ENCODE measurements at places on chromosomes 5 and 9.

GRCh38 chr9:36486933-36487481, 85.7 kb upstream of the MELK start:
- peak; percentile 87 for DNase-seq

DNA sequence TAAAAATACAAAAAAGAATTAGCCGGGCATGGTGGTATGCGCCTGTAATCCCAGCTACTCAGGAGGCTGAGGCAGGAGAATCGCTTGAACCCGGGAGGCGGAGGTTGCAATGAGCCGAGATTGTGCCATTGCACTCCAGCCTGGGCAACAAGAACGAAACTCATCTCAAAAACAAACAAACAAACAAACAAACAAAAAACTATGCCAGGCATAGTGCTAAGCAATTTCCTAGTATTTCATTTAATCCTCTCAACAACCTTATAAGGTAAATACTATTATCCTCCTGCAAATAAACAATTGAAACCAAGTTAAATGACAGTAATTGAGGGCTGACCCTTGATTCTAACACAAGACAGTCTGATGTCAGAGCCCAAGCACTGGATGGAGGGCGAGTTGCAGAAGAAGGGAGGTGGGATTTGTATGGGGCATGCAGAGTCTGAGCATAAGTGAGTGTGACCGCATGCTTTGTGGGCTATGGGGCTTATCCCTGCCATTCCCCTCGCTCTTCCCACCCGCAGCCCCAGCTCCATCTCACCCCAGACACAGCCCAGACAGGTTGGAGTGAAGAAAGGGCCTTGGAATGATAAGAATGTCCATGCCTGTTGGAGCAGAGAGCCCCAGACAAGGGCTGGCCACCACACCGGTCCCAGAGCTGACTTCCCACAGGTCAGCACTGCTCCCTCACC, 24.3 kb upstream of the RPS14 start:
- no peak for DNase-seq

- DNase-seq = no peak
Observed at GRCh38 chr5:24804221-24804681, 159.5 kb upstream of the CDH10 start.

DNA sequence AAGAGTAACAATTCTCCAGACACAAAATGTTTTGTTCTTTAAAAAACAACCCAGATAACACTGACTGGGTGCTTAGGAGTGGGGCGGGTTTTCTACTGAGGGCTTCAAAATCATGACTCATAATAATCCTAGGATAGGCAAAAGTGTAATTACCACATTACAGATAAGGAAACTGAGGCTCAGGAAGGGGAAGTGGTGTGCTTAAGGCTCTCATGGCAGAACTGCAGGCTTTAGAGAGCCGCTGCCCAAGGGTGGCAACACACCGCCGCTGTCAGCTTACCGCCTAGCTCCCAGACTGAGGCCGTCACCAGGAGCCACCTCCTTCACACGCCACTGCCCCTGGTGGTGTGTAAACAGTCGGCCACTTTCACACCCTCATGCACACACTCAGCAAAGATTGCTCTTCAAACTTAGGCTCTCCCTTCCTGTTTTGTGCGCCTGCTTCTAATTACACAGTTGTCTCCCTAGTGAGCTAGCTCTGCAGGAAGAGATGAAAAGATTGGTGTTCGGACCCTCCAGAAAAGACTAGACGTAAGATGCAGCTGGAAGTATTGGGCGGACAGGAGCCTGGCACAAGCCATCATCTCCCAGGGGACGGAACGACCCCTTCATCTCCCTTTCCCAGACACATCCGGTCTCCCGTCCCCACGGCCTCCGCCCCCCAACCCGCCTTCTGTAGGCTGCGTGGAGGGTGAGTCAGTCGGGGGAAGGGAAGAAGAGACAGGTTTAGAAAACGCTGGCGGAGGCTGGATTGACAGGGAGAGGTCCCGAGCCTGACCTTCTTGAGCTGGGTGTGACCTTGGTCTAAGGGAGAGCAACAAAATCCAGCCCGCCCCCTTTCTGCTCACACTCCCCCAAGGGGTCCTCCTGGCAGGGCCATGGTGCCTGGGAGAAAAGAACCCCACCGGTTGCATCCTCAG, 162.7 kb downstream of the SYK start:
- DNase-seq = peak; percentile 65

- DNase-seq = no peak
Observed at GRCh38 chr9:74573640-74574191, 76.6 kb downstream of the RORB start.

DNA sequence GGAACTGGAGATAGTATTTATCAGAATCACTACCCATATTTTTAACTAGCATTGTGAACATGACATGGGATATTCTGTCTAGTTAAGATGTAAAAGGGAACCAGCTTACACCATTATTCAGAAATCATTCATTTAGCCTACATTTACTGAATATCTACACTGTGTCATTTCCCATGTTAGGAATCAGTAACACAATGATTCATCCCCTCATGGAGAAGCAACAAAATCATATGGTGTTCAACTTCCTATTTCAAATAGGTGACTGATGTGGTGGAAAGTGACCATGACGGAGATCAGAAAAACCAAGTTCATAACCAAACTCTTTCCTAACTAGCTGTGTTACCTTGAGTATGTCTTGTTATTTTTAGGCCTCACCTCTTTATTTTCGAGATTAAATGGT, 550.0 kb upstream of the TUSC1 start:
- DNase-seq = no peak

DNA sequence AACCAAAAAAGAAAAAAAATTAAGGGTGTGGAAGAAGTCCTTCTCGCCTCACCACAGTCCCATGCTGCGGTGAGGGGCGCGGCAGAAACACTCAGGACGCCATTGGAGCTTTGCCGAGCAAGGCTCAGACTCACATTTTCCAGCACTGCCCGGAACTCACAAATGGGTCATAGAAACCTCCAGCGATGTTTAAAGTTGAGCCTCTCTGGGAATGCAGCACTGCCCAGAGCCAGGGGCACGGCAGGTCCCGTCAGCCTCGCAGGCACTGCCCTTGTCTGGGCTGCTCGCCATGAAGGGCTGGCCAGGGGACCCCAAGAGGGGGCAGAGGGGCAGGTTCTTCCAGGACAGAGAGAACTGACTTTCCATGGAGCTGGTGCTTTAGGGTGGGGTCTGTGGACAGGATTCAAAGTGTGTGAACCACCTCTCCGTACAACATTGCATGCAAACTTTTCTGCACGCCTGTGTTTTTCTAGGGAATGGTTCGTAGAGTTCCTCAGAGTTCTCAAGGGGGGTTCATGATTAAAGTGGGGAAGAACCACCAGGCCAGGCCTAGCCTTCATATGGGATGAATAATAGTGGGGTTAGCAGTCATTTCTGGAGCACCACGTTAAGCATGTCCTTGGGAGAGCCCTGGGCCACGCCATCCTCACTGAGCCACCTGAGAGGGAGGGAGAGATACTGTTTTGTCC, 38.4 kb downstream of the PRRX2 start:
- DNase-seq = no peak

GRCh38 chr5:175749591-175749990, 91.7 kb downstream of the HRH2 start:
- DNase-seq = no peak

- no peak for DNase-seq
Observed at GRCh38 chr5:171462136-171462927, 42.9 kb downstream of the FGF18 start.

DNA sequence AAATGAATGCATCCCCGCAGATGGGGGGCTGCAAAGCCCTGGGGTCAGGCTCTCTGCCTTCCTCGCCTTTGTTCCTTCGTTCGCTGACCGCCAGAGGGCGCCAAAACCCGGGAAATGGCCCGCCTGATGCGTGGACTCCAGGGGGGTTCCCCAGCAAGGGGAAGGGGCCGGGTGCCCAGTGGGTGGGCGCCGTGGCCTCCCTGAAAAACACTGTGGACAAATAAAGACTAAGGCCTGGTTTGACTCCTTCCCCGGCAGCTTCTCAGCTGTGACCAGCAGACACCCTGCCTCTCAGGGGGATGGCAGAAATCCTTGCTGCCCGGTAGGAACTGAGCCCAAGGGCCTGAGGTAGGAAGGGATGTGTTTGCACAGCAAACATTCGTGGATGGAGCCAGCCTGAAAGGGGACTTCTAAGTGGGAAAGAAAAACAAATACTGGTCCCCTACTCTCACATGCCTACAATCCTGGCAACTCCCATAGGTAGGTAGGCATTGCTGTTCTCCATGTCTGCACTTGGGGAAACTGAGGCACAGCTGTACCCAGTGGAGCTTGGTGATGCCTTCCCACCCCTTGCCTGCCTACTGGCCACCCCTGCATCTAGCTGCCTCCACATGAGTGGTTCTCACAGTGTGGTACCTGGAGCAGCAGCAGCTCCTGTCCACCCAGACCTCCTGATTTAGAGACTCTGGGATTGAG, 57.7 kb downstream of the DUSP1 start:
- DNase-seq = peak; percentile 59

DNA sequence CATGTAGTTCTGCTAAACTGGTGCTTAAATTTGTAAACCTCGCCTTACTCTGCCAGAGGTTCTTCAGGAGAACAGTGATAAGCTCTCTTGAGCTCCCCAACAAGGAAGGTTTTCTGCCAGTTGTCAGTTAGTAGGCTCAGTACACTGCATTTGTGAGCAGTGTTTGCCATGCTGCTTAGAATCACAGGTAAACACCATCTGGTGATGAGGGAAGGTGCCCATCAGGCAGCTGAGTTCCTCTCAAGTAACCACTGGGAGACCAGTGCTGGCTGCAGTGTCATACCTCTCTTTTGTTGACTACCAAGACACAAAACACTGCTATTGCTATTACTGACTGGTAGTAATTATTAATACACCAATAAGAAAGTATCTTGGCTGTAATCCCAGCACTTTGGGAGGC, 186.2 kb upstream of the OTULINL start:
- DNase-seq = no peak

- DNase-seq = peak; percentile 68
Observed at GRCh38 chr5:144142139-144142823, 28.2 kb downstream of the YIPF5 start.

DNA sequence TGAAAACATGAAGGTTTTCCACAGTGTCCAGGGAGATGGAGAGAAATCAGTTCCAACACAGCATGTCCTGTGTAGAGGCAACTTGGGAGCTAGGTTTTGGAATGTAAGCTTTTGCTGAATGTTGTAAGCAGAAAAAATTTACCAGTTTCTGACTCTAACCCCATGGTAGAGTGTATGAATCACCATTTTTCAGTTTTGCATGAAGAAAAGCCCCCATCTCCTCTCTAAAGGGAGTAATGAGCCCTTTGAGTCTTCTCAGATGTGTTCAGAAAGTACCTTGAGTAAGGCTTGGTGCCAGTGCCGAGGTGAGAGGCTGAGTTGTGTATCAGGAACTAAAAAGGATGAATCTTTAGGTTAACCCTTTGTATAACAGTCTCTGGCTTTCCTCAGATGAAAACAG, 96.2 kb downstream of the ADRB2 start:
- no peak for DNase-seq

- DNase-seq = no peak
Observed at GRCh38 chr9:69621730-69622460, 50.3 kb downstream of the APBA1 start.

GRCh38 chr5:43940562-43940961, 337.6 kb downstream of the NNT start:
- no peak for DNase-seq

DNA sequence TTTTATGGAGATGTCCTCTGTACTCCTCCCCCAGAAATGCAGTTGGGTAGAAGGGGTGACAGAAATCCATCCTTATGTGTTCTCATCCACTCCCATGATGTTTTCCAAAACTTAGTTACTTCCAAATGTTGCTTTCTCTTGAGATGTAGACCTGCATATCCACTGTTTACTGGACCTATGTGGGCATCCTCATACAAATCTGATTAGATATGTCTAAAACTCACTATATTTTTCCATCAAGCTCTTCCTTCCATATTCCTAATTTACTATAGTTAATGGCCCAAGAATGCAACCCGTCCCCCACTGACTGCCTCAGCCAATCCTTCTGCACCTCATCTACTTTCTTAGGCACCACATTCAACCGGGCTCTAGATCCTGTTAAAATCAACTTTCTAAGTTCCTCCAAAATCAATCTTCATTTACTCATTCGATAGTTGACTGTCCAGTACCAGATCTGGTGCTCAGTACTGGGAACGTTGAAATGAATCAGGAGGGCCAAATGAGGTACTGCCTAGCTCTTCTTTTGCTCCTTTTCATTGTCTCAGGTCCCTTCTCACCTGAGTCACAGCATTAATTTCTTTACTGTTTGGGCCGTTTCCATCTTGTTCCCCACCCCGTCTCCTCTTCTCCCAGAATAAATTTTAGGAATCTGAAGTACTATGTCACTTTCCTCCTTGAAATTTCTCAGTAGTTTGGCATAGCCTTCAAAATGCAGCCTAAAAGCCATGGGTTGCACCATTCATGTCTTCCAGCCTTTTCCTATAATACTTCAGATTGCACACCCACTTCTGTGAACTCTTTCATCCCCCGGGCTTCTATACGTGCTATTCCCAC, 7.9 kb downstream of the PLK2 start:
- DNase-seq = no peak

DNA sequence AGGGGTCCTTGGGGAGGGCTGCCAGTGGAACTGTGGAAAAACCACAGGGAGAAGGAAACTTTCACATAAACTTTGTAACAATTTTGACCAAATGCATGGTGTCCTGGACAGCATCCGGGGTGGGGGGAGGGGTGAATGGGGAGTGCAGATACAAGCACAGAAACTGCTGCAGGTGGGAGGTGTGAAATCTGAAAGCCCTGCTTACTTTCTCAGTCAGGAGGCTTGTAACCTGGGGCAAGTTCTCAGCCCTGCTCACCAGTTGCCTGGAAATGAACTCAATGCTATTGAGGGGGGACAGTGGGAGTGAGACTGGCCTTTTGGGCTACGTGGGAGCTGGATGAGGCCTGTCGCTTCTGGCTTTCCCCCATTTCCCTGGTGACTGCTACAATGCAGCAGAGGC, 694.5 kb upstream of the ZNF608 start:
- DNase-seq = no peak

DNA sequence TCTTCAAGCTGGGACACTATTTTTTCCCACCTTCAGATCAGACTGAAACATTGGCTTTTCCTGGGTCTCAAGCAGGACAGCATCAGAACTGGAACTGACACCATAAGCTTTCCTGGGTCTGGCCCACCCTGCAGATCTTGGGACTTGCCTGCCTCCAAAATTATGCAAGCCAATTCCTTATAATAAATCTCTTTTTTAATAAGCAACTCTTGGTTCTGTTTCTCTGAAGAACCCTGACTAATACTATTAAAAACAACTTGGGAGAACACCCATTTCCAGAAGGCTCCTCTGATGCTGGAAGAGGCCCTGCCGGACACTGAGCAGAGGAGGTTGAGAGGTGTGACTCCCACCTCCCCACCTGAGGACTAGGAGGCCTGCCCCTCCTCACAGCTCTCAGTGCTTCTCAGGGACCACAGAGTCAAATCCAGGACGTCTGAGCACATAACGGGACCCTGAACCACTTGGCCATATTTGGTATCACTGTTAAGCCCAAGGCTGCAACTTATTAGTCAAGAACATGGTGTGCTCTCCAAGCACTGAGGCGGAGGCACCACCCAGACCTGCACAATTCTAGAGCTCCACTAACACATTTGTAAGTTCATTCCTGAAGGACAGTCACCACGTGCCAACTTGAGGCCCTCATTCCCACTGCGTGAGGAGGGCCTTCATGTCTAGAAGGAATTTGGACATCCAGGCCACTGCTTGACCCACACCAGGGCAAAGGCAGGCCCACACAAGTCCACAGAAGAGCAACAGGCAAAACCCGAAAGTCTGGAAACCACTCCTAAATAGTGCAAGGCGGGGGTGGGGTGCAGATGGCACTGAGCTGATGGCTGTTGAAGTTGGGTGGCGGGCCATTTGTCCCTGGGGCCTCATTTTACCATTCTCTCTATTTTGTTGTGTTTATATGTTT, 9.5 kb downstream of the SHC3 start:
- DNase-seq = no peak

GRCh38 chr5:33921002-33921401, 15.2 kb upstream of the RXFP3 start:
- DNase-seq = no peak

- DNase-seq = peak; percentile 40
Observed at GRCh38 chr5:10681731-10682679, 79.0 kb downstream of the DAP start.

All from hematopoietic multipotent progenitor cell treated with erythropoietin and hydrocortisone succinate and interleukin-3 and kit ligand, for 4 days (in vitro differentiated cells).